Foreskin keratinocyte (primary cell): ENCODE measurements at places on chromosomes 5 and 9. TPM values are rescaled to one million over a fixed set of nuclear protein-coding genes. Genes with fewer than 3 reads are reported as not detected.

Gene OBP2B
- not detected in 2 replicates for total RNA-seq

Gene TRIM36
- total RNA-seq = 1.8 and 2.4 TPM in 2 replicates

Gene UNC13B
- total RNA-seq = 15.1 and 15.3 TPM in 2 replicates

Gene RLN1
- 0.18 TPM in 1 of 2 replicates, not detected in the other for total RNA-seq

Gene FAM169A
- 22.9 and 25.1 TPM in 2 replicates for total RNA-seq

Gene STOML2
- total RNA-seq = 145 and 188 TPM in 2 replicates

Gene ZFYVE16
- total RNA-seq = 18.2 and 20.0 TPM in 2 replicates

Gene PCDHAC2
- 3.4 and 4.6 TPM in 2 replicates for total RNA-seq

Gene DMRT1
- not detected in 2 replicates for total RNA-seq

Gene CMBL
- total RNA-seq = 16.4 and 17.8 TPM in 2 replicates

Gene IL31RA
- total RNA-seq = 3.4 and 5.7 TPM in 2 replicates

Gene SHLD3
- 2.3 and 2.4 TPM in 2 replicates for total RNA-seq

Gene FBP1
- not detected in 2 replicates for total RNA-seq

Gene LEAP2
- 0.63 and 0.71 TPM in 2 replicates for total RNA-seq

Gene PRXL2C
- total RNA-seq = 11.0 and 12.8 TPM in 2 replicates

Gene NCBP1
- total RNA-seq = 38.5 and 40.9 TPM in 2 replicates

Gene C8G
- total RNA-seq = 0.25 and 0.65 TPM in 2 replicates

Gene IL3
- total RNA-seq = not detected in 2 replicates

Gene OXCT1
- 42.0 and 46.4 TPM in 2 replicates for total RNA-seq

Gene LIFR
- total RNA-seq = 0.65 and 0.92 TPM in 2 replicates
